B cell (primary cell): ENCODE measurements at places on chromosomes 16 and 17. TPM values are rescaled to one million over a fixed set of nuclear protein-coding genes. Genes with fewer than 3 reads are reported as not detected.

- no peaks in the 10 kb centered on the region for H3K36me3 ChIP-seq
- DNase-seq: no peak
- no peaks in the 10 kb centered on the region for H3K27me3 ChIP-seq
- H3K27ac ChIP-seq: no peak overlapping the region
- H3K4me3 ChIP-seq: no peak overlapping the region
Measured at GRCh38 chr17:44518032-44518431, 14.8 kb upstream of the GPATCH8 start.

- H3K4me3 ChIP-seq: no peak overlapping the region
- H3K4me1 ChIP-seq: no peaks in the 10 kb centered on the region
- H3K27ac ChIP-seq: no peak overlapping the region
- DNase-seq: no peak
- H3K27me3 ChIP-seq: no peaks in the 10 kb centered on the region
- no peaks in the 10 kb centered on the region for H3K36me3 ChIP-seq
Measured at GRCh38 chr16:12584488-12585233, 219.0 kb downstream of the CPPED1 start.

- DNase-seq: no peak
- H3K4me3 ChIP-seq: no peak overlapping the region
- no peak overlapping the region for H3K27ac ChIP-seq
- H3K27me3 ChIP-seq: peaks cover 20% of the 10 kb centered on the region
- H3K36me3 ChIP-seq: no peaks in the 10 kb centered on the region
Measured at GRCh38 chr17:2940352-2940751, 123.1 kb downstream of the OR1D5 start.

DNA sequence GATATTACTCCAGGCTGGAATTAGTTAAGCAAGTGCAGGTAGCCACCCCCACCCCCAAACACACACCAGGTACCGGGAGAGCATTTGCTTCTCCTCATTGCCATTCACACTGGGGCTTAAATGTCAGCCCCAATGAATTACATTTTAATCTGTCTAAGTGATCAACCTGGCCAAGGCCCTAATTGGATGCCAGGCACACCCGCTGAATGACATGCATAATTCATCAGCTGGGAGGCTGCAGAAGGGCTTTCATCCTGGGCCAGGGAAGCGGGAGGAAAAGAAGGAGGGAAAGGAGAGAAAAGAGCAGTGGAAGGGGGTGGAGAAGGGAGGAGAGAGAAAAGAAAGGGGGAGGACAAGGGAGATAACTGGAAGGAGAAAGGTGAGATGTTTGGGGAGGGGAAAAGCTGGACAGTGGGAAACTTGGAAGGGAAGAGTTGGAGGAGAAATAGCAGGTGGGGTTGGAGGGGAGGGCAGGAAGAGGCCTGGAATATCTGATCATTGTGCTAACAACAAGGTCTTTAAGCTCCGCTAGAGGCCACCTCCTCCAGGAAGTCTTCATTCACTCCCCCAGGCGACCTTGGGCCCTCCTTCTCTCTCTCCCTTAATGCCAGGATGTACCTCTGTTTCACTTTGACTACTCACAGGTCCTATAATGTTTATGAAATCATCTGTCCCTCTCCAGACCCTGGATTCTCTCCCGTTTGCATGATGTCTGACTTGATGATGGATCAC, 40.1 kb upstream of the CES5A start:
- no peak overlapping the region for H3K4me3 ChIP-seq
- H3K27me3 ChIP-seq: no peaks in the 10 kb centered on the region
- H3K27ac ChIP-seq: no peak overlapping the region
- no peaks in the 10 kb centered on the region for H3K4me1 ChIP-seq

The KRTAP9-2 gene
- polyA plus RNA-seq: not detected in 2 replicates

DNA sequence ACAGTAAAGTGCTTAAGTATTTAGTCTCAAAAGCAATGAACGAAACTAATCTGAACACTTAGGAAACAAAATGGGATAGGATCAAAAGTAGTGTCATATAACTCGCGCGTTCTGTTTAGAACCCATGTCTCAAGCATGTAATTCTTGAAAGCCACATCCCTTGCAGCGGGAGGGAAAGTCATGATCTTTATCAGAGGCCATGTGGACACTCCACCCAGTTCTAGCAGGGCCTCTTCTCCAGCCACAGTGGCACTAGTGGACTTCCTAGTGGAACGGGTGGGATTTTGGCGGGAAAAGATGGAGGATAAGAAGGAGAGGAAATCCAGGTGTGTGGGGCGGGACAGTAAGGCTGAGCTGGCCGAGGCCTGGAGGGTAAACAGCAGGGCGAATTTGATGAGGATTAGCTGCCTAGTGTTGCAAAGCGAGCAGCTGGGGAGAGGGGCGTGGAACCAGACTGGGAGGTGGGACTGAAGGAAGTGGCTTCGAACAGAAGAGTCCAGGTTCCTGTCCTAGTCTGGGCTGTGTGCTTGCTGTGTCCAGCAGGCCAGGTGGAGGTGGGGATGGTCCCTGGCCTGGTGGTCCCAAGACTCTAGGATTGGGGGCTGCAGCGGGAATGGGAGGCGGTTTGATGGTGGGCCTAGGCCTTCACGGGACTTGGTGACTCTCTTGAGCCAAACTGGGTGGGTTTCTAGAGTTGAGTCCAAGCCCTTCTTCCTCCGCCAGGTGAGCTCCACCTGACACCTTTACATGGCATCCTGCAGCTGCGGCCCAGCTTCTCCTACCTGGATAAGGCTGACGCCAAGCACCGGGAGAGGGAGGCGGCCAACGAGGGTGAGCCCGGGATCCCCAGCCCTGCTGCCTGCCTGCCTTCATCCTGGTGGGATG, 15.9 kb downstream of the POLR3E start:
- no peaks in the 10 kb centered on the region for H3K27me3 ChIP-seq
- H3K4me1 ChIP-seq: no peaks in the 10 kb centered on the region
- peaks cover 8% of the 10 kb centered on the region for H3K36me3 ChIP-seq
- H3K4me3 ChIP-seq: no peak overlapping the region
- no peak overlapping the region for H3K27ac ChIP-seq

DNA sequence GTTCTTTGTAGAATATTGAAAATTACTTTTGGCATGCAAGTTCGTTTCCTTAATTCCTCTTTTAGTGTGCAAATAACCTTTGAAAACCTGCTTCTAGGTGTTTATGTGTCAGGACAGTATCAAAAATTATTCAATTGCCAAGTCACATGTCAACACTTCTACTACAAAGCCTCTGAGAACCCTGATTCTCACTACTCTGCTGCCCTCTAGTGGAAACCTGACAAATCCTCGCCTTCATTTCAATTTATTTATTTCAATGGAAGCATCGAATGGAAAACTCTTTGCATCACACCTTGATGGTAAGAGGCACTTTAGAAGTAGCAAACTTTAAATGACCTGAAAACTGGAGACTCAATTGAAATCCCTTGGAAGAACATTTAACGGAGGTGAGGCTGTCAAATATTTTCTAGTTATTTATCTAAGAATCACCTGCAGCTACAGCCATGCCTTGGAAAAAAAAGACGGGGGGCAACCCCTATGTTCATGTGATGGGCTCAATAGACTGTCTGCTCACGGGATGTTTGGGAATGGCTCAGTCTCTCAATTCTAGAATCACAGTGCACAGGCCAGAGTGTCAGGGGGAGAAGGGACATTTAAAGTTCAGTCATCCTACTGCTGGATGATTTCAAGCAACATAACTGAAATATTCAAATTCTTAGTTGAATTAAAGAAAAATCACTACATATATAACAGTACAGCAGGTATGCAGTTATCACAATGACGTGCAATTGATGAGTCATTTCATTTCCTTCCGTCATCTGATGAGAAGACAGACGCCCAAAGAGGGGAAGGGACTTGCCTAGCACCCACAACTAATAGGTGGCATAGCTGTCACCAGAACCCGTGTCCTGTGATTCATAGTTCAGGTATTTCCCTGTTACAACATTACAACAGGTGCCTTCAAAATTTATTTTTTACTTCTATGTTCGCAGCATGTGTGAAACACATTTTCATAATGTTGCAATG, 563.9 kb downstream of the TOX3 start:
- no peaks in the 10 kb centered on the region for H3K27me3 ChIP-seq
- peak; percentile 10 for DNase-seq
- no peak overlapping the region for H3K4me3 ChIP-seq
- no peaks in the 10 kb centered on the region for H3K36me3 ChIP-seq
- H3K27ac ChIP-seq: no peak overlapping the region

DNA sequence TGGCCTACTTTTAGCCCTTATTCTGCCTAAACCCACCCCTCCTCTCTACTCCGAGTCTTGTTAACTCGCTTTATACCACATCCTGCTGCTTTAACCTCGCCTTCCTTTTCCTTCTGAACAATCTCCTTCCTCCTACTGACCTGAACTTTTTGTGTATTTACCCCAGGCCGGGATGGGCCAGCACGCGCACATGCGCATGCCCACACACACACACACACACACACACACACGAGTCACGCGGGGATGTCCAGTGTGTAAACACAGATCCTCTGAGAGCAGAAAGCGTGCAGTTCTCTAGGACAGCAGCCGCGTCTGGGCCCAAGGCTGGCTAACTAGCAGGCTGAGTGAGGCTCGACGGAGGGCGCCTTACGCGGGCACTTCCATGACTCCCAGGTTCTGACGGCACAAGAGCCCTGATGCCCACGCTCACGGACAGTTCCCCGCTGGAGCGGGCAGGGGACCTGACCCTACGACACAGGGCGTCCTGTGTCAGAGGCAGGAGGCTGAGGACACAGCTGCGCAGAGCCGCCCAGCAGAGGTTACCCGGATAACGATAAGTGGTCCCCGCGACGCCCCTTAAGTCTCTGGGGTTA, 610 bp downstream of the PIK3R5 start:
- peaks cover 12% of the 10 kb centered on the region for H3K36me3 ChIP-seq
- no peaks in the 10 kb centered on the region for H3K27me3 ChIP-seq
- peak overlapping the region; percentile 84 for H3K4me3 ChIP-seq
- peaks cover 62% of the 10 kb centered on the region for H3K4me1 ChIP-seq

GRCh38 chr17:50363217-50364060, 9.5 kb downstream of the MRPL27 start:
- DNase-seq: no peak
- no peak overlapping the region for H3K27ac ChIP-seq
- H3K36me3 ChIP-seq: peaks cover 52% of the 10 kb centered on the region
- peaks cover 8% of the 10 kb centered on the region for H3K4me1 ChIP-seq
- H3K27me3 ChIP-seq: no peaks in the 10 kb centered on the region

GRCh38 chr16:14285513-14286367, 214.6 kb downstream of the MRTFB start:
- no peaks in the 10 kb centered on the region for H3K36me3 ChIP-seq
- H3K27ac ChIP-seq: peak overlapping the region; percentile 62
- peak overlapping the region; percentile 86 for H3K4me3 ChIP-seq
- H3K4me1 ChIP-seq: peaks cover 16% of the 10 kb centered on the region
- DNase-seq: peak; percentile 97
- H3K27me3 ChIP-seq: no peaks in the 10 kb centered on the region

DNA sequence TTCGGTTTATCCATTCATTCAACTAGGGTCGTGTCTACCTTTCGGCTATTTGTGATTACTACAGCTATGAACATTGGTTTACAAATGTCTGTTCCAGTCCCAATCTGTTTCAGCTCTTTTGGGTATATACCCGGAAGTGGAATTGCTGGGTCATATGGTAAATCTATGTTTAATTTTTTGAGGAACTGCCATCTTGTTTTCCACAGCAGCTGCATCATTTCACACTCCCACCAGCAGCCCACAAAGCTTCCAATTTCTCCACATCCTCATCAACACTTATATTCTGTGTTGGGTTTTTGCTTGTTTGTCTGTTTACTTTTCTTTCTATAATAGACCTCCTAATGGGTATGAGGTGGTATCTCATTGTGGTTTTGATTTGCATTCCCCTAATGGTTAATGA, 48.7 kb upstream of the GINS3 start:
- DNase-seq: no peak
- no peaks in the 10 kb centered on the region for H3K4me1 ChIP-seq
- no peak overlapping the region for H3K27ac ChIP-seq
- H3K27me3 ChIP-seq: peaks cover 6% of the 10 kb centered on the region
- no peak overlapping the region for H3K4me3 ChIP-seq
- no peaks in the 10 kb centered on the region for H3K36me3 ChIP-seq
